ENCODE measurements at places on chromosomes 2 and 18.

DNA sequence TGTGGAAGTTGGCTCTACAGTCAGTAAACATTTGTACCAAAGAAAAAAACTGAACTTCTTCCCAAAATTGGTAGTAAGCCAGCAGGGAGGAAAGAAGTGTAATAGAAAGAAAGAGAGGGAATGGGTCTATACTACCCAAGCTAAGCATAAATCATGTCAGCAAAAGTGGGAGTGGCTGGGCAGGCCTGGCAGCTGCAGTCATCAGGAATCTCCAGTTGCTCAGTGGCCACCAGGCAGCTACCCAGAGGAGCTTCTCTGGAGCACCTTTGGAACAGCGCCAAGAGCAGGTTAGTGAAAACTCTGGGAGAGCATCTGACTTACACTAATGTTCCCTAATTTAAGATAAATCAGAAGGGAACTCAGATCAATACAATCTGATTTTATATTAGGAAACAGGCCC lies 14.3 kb downstream of the FRZB start:
- peak; percentile 53 for DNase-seq

GRCh38 chr2:219331560-219332213 lies 857 bp downstream of the RESP18 start:
- no peak for DNase-seq

- DNase-seq, result no peak
Observed at GRCh38 chr2:200624026-200624425, 38.2 kb downstream of the AOX1 start.

- no peak for DNase-seq
Observed at GRCh38 chr18:53990485-53990884, 234.0 kb downstream of the MBD2 start.

GRCh38 chr18:50151926-50152325 lies 43.0 kb downstream of the MYO5B start:
- DNase-seq, result no peak

DNA sequence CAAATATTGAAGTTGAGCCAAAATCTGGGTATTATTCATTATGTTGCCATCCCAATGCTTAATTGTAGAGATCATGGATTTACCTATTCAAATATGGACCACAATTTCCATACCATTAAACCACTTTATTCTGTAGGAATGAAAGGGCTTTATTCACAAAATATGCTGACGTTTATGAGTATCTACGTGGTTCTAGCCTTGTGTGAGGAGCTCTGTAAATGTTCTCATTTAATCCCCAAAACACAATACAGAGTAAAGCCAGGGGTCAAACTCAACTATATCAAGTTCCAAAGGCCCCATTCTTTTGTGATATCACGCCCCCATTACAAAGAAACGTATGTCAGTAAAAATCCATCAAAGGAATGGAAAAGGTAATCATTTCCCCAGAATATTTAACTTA lies 61.9 kb downstream of the ANTXR1 start:
- DNase-seq, result no peak

DNA sequence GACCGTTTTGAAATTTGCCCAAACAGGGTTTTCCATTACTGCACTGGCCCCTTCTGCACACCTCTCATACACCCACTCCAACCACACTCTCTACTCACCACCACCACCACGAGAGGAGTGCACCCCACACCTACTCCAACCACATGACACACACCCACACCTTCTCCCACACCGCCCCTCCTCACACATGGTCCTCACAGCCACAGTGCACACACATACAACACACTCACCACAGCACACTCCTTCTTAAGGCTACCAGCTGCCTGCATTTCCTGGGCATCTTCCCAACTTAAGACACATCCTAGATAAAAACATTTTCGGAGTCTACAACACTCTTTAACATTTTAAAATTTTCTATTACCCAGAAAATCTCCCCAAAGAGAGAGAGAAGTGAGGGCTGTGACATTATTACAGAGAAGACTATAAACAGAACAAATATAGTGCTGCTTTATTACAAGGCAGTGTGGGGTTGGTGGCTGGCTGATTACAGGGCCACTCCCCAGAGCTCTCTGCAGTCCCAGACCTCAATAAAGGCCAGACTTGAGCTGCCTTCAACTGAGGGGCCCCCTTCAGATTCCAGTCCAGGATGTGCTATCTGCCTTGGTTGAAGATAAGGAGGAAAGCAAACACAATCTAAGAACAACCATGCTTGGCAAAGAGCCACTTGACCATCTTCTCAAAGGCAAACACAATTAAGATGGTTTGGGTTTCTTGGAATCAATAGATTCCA lies 36.1 kb downstream of the NHEJ1 start:
- no peak for DNase-seq

DNA sequence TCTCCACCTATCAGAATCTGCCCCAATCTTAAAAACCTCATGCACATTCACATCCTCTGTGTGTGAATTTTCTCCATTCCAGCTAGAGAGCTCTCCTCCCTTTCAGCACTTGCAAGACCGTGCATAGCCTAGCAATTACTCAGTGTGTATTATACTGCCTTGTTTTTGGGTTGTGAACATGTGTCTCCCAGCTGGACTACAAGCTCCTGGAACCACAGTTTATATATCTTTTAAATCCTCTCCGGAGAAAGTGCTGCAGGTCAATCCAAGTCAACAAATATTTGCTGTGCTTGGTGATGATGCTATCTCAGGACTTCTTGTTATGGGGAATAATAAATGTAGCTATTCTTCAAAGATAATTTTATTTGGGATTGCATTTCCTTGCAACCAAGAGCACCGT lies 58.2 kb upstream of the MEX3C start:
- no peak for DNase-seq

DNA sequence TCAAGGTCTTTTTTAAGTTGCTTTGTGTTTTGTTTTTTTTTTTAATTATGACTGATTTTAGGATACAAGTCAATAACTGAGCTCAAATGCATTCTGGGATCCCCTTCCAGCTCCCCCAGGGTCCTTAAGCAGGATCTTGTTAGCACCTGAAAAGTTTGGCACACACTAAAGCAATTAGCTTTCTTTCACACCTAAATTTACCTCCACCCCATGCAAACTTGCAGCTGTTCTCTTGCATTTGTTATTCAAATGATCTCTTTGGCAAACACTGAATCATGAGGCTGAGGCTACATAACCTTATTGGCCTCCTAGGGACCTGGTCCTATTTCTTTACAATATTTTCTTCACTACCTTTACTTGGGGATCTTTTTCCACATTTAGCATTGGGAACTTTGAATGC lies 2026.1 kb upstream of the CELF4 start:
- no peak for DNase-seq

GRCh38 chr2:11466307-11467128 lies 557 bp upstream of the E2F6 start:
- DNase-seq, result no peak

GRCh38 chr2:10772868-10773215 lies 39.7 kb downstream of the PDIA6 start:
- DNase-seq, result no peak

DNA sequence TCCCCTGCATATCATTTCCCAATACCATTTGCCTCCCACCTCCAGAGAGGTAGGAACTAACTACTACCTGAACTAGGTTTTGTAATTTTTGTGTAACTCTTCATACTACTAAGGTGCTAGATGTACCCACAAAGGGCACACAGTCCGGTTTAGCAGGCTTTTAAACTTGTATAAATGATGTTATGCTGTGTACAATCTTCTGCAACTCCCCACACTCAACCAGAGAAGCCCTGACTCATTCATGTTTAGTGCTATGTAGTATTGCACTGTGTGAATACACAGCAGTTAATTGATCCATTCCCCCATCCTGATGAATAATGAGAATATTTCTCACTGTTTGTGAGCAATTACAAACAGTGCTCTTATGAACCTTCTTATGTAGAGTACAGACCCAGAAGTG lies 285.6 kb downstream of the SMAD2 start:
- DNase-seq, result no peak

- DNase-seq, result peak; percentile 52
Observed at GRCh38 chr18:39799006-39799405, 2156.0 kb upstream of the PIK3C3 start.
